ENCODE measurements at places on chromosomes 13 and 19.

DNA sequence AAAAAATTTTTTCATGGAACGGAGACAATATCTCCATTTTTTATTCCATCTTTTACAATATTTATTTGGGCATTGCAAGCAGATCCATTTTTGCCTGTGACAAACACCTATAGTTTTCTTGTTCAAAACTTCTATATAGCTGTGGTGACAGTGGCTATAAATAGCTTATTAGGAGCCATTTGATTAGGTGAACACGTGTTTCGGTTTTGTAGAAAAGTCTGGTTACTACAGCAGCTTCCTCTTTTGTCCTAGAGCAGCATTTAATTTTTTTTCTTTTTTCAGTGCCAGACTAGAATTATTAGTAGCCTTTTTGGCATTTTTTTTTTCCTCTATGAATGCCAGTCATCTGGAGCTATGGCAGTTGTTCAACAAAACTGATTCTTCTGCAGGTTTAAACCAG, 123.5 kb downstream of the RXFP2 start:
- DNase-seq = no peak

- no peak for DNase-seq
These were observed 4.8 kb upstream of the LGALS7B start for GRCh38 chr19:38784224-38784623.

- DNase-seq = peak; percentile 7
These were observed 18.6 kb downstream of the FCGBP start for GRCh38 chr19:39915848-39916215.

GRCh38 chr13:103908911-103909310, 842.7 kb upstream of the SLC10A2 start:
- no peak for DNase-seq

DNA sequence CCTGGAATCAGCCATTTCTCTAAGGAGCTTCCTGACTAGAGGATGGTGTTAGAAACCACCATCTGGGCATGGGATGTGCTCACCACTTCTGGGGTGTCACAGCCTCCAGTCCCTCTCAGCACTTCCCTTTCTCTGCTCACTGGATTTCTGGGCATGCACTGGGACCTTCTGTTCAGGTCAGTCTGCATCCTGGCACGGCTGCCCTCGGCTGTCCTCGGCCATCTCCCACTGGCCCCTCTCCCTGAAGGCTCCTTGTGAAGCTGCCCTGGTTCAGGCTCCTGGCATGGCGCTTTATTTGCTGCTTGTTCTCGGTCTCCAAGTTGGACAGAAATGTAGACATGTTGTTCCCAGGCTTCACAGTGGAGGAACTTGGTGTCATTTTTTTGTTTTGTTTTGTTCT, 60.0 kb downstream of the TEX29 start:
- DNase-seq = no peak

GRCh38 chr13:96100457-96101220, 10.7 kb downstream of the HS6ST3 start:
- no peak for DNase-seq

Measured in NCI-H187 (cell line).